ENCODE measurements at places on chromosomes 11 and 22.

DNA sequence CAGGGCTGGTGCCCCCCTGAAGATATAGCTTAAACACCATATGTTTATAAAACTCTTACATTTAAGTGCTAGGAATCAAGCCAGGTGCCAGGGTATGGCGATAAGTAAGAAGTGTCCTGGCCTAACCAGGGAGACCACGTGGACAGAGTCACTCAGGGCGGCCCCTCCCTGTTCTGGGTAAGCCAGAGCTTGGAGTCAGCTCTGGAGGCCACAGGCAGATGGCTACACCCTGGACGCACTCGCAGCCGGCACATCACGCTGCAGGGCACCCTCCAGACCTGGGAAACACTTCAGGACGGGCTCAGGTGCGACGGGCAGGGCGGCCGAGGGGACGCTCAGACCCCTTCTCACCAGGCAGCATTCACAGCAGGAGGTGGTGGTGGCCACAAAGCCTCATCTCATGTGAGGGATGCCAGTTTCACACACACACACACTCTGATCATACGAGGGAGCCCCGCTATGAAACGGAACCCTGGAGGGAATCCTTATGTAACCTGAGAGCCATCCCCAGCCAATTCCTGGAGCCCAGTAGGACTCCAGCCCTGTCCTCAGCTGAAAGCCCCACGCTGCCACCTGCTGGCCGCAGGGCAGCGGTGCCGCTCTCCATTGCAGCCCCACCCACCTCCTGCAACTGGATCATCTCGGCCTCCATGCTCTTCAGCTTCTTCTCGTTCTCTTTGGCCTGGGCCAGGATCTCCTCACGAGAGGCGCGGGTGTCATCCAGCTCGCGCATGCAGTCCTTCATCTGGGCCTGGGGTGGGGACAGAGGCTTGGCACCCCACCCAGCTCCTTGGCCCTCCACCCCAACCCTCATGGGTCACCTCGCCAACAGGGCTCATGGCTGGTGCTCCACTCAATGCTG lies 33.4 kb downstream of the APOL1 start:
- peak; percentile 58 for DNase-seq

GRCh38 chr22:42977569-42977968 lies 37.4 kb downstream of the PACSIN2 start:
- DNase-seq, result no peak

DNA sequence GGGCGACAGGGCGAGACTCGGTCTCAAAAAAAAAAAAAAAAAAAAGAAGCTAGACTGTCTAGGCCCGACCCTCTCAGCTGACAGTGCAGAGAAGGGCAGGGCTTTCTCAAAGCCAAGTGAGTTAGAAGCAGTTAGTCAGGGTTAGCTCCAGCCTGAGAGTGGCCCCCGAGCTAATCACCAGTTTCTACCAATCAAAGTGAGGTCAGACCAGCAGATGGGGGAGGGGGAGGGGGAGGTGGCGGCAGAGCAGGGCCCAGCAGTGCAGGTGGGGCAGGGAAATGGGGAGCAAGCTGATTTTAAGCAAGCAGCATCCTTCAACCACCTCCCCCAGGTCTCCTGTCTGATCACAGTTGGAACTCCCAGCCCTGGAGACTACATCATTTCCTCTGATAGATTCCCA lies 55.3 kb upstream of the PRR5 start:
- no peak for DNase-seq

DNA sequence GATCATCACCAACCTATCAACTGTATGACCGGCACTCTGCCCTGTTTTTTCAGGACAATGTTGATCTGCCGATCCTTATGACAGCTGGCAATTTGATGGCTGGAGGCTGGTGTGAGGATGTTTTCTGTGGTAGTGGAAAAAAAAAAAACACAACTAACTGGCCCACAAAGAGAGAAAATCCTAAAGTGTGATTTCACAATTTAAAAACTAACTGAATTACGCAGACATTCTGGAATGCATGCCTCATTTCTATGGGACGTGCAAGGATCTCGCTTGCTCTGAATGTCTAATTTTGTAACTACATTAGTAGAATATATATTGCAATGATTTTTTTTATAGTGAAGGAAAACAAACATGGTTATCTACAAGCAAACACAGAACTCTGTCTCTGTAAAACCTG lies 590.5 kb downstream of the ETS1 start:
- DNase-seq, result no peak

DNA sequence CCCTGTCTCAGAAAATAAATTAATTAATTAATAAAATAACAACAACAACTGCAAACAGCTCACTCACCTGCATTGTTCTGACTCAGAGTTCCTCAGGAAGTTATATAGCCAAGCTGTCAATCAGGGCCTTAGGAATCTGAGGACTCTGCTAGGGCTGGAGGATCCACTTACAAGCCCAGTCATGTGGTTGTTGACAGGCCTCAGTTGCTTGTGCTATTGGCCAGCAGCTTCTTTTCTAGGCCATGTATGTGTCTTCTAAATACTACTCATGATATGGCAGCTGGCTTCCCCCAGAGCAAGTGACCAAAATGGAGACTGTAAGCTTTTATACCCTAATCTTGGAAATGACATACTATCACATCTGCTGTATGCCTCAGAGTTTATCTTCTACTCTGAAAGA lies 20.8 kb upstream of the ATP5MG start:
- no peak for DNase-seq

DNA sequence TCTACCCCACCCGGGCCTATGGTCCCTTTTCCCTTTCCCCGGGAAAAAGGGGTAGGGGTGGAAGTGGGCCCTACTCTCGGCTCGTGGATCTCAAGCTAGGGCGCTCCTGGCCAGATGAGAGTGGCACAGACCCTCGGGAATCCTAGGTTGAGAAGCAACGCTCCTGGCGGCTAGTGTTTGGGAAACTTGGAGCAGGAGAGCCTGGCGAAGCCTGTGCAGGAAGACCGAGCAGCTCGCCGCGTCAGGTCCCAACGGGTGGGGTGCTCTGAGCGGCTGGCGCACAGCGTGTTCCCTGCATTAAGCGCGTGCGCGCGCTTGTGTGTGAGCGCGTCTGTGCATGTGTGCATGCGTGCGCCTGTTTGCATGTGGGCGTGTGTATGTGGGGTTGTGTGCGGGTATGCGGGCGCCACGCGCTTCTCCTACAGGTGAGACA lies 7.1 kb upstream of the FLI1 start:
- peak; percentile 52 for DNase-seq

DNA sequence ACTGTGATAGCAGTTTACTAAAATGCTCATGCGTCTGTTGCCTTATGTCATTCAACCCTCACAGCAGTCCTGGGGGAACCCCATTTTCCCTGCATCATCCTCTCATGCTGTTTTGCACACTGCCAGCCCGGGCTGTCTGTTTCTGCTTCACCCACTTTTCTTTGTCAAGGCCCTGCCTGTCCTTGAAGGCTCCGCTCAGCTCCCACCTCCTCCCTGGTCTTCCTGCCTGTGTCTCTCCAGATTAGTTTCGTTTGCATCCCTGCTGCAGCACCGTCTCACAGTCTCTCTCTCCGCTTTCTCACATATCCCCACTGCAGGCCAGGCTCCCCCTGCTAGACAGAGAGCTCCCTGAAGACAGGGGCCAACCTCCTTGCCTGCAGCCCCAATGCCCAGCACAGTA lies 29.9 kb downstream of the SERPINH1 start:
- no peak for DNase-seq

DNA sequence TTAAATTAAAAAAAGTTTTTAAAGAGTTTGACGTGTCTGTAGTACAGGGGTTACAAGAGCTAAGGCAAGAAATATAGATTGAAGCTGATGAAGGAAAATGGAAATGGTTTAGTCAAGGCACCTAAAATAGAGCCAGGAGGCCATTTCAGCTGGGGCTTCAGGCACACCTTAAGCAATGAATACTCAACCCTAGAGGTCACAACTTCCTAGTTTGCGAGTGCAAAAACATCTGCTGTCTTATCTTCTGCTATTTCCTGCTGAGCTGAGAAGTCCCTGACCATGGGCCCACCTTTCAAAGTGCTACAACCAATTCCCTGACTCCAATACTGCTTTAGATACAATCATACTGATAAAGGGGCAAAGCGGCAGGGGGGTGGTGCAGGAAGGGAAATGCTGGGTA lies 87.4 kb downstream of the DLG2 start:
- no peak for DNase-seq

DNA sequence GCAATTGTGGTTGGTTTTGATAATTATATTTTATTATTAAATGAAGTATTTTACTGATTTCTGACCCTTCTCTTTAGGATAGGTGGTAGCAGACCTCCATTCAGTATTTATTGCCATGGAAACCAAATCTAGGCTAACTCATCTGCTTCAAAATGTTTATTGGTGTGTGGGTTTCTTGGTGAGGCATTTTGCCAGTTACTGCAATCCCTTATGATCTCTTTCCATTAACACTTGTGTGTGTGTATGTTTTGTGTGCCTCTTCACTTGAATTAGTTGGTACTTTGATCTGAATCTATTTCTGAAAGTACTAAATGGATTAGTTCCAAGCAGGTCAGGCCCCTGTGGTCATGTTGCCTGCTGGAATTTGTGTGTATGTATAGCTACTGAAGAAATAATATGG lies 184.4 kb upstream of the C11orf87 start:
- no peak for DNase-seq

GRCh38 chr22:19870153-19871022 lies 15.7 kb upstream of the GNB1L start:
- no peak for DNase-seq

DNA sequence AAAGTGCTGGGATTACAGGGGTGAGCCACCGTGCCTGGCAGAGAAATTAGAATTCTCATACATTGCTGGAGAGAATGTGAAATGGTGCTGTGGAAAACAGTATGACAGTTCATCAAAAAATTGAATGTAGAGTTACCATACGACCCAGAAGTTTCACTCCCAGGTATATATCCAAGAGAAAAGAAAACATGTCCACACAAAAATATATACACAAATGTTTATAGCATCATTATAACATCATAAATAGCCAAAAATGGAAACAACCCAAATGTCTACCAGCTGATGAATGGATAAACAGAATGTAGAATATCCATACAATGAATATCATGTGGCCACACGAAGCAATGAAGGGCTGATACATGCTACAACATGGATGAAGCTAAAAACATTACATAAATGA lies 34.6 kb downstream of the MED15 start:
- DNase-seq, result no peak

DNA sequence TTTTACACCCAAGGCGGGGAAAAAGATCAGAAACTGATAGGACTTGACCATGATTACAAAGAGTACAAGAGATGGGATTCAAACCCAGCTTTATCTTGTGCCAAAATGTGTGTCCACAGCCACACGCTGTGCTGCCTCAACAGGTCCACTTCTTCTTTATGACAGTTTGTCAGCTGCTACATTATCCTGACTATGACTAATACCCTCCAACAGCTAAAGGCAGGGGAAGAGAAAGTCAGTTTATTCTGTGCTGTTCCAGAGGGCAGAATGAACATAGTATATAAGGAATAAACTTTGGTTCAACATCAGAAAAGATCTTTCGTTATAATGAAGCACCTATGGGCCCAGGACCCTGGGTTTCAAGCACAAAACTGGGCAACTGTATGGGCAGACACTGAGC lies 668.2 kb upstream of the TENM4 start:
- no peak for DNase-seq

DNA sequence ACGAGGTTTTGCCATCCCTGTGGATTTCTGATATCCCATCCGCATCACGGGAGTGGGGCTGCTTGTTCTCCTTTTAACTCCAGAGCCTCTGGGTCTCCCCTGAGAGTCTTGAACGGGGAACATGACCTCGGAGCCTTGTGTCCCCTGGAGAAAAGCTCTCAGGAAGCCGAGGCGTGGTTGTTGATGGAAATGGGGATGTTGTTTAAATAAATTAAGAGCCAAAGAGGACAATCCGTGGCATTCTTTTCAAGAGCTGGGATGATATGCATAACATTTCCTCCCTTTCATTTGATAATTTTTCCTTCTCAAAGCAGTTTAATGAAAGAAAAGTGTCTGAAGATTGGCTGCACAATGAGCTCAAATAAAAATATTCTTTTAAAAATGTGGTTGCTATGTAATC lies 14.2 kb downstream of the TSPAN18 start:
- no peak for DNase-seq

- no peak for DNase-seq
Observed at GRCh38 chr22:46801826-46802607, 39.6 kb downstream of the TBC1D22A start.

- no peak for DNase-seq
Observed at GRCh38 chr11:104594228-104594958, 303.9 kb downstream of the CASP12 start.

DNA sequence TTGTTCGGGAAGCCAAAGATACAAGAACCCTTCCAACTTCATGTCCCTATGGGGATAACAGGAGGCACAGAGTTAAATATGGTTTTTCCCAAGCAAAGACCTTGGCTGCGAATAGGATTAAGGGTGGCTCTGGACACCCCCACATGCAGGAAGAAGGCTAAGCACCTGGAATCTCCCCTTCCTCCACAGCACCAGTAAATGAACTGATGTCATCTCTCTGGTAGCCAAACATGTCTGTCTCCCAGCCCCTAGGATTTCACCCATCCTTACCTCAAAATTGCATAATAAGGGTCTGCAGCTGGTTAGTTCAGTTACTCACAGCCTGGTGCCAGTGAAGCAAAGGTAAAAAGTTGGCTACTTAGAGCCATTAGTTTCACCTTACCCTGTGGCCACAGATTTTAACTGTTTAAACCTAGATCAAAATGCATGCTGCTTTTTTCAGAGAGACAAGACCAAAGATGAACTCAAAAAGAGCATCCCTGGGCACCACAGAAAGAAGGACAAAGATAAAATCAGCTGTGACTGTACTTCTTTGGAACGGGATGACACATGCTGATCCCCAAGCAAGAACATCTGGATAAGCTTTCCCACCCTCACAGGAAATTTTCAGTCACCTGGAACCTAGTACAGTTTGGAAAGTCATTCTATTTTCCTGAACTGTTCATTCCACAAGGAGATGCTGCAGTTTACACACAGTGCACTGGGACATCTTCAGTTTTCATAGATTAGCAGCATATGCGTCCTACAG lies 77.2 kb upstream of the AKIP1 start:
- DNase-seq, result no peak

DNA sequence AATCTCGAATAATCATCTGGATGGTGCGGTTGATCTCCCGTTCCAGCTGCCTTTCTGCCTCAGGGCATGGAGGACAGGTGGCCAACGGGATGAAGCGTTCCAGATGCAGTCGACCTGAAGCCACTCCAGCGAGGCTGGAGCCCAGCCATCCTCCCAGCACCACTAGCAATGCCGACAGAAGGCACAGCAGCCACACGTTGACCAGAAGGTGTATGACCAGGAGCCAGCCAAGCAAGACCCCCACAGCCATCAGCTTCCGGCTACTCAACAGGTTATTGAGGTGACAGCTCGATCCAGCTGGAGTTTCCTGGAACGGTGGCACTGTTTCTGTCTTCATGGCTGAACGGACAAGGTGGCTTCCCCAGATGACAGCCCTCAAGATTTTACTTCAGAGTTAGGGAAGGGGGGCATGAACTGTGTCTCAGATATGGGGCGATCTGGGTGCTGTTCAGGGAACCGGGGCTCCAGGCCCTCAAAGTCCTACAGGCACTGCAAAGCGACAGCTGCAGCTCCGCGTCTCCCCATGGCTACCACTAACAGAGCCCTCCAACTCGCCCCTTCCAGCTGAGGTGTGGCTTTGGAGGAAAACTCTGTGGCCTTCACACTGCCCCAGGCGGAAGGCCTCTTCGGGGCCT lies 559 bp downstream of the SNX19 start:
- DNase-seq, result no peak
